Vagina (tissue), 2 donors: ENCODE measurements at places on chromosomes 6 and 20.

- no peak for DNase-seq
These were observed 407.6 kb downstream of the HTR1B start for GRCh38 chr6:77055711-77056110.

DNA sequence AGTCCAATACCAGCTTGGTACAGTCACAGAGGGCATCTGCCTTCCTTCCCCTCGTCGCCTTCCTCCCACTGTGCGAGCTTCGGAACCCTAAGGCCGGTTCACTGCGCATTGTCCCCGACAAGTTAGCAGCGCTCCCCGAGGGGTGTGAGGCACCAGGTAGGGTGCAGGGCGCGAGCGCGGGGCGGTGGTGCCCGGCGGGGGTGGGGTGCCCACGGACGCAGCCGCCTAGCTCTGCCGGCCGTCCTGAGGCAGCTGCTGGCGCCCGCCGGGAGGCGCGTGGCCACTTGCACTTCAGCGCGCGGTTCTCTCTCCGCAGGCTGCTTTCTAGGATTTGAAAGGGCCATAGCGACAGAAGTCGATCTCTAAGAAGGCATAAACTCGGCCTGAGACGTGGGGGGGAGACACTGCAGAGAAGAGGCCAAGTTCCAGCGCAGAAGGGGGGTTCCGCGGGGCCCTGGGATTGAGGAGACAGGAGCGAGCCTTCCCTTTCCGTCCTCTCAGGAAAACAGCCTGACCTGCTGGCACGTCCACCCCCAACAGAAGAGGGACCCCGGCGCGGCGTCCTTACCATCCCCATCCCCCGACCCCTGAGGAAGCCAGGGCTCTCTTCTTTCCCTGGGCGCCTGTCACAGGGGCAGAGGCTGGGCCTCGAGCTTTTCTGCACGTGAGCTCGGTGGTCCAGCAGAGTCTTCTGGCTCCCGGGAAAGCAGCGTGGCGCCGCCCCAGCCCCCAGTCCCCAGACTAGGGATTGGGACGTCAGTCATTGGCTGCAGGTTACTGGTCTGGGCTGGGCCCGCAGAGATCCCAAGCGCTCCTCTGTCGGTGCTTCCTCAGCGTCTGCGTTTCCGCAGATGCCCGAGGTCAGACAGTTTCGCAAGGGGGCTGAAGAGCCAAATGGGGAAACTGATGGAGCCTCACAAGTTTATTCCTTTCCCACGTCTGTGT lies 15.6 kb upstream of the PRDM13 start:
- no peak for DNase-seq

DNA sequence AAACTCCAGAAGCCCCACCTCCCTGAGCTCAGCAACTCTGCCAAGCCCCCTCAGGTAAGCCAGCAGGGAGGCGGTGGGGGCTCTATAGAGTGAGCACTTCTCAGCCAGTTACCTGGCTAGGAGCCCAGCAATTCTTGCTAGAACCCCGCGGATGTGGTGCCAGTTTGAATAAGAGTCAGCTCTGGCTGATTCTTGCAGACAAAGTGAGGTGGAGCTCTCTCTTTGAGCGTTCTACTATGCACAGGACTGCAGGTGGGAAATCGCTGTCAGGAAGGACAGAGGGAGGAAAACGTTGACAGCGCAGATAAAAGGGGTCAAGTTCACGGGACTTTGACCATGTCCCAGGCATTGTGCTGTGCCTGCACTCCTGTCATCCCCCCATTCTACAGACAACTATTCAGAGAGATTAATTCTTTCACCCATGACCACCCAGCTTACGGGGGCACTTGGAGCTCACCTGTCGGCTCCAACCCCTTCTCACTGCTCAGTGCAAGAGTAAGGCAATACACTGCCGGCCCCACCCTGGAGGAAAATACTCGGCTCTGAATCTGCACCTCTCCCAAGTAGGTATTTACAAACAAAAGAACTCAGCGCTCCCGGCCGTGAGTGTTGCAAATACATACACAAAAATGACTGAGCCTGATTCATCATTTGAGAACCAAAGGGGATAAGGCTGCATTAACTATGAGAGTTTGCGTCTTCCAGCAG lies 92.9 kb downstream of the ANKRD60 start:
- peak; percentile 79 for DNase-seq

GRCh38 chr6:109852713-109853112 lies 125.4 kb upstream of the GPR6 start:
- no peak for DNase-seq

GRCh38 chr6:159151266-159151855 lies 17.8 kb upstream of the FNDC1 start:
- no peak for DNase-seq

DNA sequence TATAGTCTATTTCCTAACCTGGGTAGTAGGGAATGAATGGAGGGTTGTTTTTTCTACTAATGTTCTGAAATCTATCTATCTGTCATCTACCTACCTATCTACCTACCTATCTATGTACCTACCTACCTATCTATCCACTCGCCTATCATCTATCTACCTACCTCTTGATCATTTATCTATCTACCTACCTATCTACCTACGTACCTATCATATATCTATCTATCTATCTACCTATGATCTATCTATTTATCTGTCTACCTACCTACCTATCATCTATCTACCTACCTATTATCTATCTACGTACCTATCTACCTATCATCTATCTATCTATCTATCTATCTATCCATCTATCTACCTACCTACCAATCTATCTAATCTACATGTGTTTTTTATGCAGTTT lies 62.5 kb upstream of the PHACTR1 start:
- DNase-seq: no peak

DNA sequence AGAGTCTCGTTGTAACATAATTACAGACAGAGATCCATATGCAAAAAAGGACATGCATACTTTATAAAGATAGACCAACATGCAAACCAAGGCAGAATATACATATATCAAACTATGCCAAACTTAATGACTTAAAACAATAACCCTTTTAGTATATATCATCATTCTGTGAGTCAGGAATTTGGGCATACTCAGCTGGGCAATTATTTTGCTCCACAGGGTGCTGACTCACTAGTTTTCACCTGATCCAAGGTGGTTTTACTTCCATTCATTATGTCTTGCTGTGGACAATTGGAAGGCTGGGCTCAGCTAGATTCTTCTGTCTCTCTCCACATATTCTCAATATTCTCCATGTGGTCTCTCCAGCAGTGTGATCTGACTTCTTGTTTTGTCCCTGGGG lies 41.2 kb upstream of the RNF146 start:
- DNase-seq: no peak

- no peak for DNase-seq
These were observed 61.4 kb downstream of the CPNE5 start for GRCh38 chr6:36777801-36778200.

GRCh38 chr6:146337376-146337775 lies 206.3 kb upstream of the RAB32 start:
- no peak for DNase-seq
